ENCODE measurements at places on chromosomes 2 and 18. TPM values are rescaled to one million over a fixed set of nuclear protein-coding genes. Genes with fewer than 3 reads are reported as not detected.

DNA sequence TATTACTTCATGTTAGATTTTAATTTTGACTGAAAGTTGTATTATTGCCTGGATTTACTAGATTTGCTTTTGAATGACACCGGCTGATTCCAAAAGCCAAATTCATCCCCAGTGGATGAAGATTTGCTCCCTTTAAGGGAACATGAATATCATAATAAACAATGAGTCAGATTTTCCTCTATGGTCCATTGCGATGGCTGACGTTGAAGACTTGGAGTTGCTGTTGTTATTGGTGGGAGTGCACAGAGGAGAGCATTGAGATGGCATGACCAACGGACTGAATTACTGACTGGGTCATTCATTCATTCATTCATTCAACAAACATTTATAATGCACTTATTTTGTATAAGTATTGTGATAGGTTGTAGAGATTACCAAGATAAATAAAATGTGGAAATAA lies 33.4 kb upstream of the LYPD1 start:
- no peak for DNase-seq

DNA sequence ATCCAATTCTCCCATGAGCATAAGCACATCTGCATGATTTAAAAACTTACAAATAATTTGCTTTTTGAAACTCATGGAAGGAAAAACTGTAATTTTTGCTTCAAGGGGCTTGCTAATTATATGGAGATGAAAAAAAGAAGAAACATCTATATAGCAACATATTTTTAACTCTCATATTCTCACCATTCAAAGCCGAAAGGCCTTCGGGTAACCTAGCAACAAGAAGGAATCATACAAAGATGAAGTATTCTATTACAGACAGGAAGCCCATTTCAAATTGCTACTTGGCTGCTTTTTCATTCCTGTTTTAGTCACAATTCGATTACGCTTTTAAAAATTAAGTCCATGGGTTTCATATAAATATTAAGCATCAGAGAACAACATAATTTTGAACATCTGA lies 39.2 kb upstream of the RNU4ATAC start:
- no peak for DNase-seq

- DNase-seq: no peak
Observed at GRCh38 chr2:239878686-239879085, 146.5 kb downstream of the NDUFA10 start.

DNA sequence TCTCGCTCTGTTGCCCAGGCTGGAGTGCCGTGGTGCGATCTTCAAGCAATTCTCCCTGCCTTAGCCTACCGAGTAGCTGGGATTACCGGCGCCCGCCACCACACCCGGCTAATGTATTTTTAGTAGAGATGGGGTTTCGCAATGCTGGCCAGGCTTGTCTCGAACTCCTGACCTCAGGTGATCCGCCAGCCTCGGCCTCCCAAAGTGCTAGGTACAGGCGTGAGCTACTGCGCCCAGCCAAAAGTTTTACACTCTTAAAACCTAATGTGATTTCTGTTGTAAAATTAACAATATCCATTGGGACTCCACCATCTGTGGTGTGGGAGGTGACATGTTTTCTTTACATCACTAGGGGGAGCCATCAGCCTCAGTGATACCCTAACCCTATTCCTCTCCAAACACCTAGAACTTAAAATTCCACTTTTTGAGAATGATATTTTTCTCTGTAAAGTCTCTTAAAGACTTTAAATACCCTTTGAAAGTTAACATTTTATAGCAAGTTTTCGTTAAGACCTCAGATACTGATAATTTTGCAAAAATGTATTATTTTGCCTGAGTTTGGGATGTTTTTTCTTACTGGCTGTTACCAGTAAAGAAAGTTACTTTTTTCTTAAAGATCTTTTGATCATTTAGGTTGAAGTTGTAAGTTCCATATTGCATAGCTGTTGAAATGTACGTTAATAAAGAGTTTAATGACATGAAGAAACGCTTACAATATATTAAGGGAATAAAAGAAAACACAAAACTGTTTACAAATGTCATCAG lies 11.6 kb upstream of the EIF2AK2 start:
- no peak for DNase-seq

DNA sequence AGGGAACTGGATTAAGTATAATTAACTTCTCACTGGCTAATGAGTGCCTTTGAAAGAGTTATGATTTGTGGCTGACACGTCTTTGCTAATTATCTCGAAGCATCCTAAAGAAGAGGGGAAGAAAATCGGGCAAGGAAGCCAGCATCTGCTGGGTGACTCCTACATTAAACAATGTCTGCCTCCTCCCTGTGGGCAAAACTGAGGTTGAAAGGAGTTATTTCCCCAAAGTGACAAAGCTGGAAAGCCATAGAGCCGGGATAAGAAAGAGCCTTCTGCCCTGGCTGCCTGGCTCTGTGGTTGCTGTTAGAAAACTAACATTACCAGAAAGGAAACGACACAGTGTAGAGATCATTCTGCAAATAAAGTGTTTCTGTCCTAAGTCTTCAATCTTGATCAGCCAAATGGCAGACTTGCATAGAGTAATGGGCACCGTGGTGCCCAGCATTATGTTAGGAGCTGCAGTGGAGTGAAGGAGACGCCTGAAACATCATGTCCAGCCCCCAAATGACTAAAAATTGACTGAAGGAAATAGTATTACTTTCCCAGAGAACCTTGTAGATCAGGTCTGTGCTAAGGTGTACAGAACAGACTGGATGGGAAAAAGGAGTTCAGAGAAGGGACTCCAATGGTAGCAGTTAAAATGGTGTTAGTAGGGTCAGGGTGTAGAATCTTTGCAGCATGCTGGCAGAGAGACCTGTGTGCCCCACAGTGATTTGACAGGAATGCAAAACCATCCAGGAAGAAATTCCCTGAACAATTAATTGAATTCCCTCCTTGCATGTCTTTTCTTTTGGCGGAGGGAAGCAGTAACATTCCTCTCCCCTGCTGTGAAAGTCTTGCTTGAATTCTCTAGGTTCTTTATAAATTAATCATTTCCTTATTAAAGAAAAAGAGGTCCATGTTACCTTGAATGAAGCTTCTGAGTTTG lies 44.4 kb downstream of the ALPK2 start:
- no peak for DNase-seq

GRCh38 chr2:42249284-42249683 lies 80.1 kb downstream of the EML4 start:
- no peak for DNase-seq

Gene ATOH8
- 11.8 TPM for total RNA-seq

DNA sequence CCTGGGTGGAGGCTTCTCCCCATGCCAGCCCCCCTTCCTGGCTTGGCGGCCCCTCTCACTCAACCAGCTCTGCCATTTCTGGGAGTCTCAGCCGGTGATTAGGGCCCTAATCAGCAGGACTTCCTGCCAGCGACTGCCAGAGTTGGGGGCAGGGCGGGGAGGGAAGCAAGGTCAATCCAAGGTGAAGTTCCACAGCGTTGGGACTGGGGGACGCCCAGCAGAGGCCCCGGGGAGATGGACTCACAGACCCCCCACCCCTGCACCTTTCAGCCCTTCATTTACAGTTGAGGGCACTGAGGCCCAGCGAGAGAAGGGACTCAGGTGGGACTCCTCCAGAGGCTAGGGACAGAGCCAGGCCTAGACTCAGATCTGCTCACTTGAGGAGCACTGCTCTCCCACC lies 65.3 kb downstream of the TNS1 start:
- DNase-seq: peak; percentile 75

DNA sequence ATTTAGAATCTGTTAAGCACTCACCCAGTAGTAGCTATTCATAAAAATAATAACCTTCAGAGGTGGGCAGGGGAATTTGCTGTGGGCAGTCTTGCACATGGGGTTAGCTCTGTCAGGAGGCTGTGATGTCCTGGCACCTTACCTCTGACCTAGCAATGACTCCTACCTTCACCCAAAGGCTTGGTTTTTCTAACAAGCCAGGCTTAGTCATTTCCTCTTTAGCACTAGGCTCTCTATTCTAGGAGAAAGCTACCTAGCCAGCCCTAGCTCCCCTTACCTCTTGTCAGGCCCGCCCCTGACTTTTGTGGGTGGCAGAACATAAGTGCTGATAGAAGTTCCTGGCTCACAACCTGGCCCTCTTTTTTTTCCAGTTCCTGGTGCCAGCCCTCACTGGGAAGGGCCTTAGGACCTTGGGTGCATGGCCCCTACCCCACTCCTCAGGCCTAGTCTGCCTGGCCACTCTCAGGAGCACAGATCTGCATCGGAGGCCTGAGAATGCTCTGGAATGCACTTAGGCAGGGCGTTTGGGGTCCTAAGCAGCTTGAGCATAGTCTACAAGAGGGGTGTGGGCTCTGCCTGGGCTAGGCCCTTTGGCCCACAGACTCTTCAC lies 17.7 kb downstream of the CPLX4 start:
- no peak for DNase-seq

Gene MAP2
- 8.9 TPM for total RNA-seq

GRCh38 chr2:1731963-1732768 lies 12.1 kb downstream of the PXDN start:
- peak; percentile 43 for DNase-seq

GRCh38 chr2:40470822-40471813 lies 19.2 kb upstream of the SLC8A1 start:
- DNase-seq: no peak

GRCh38 chr2:161004379-161004778 lies 155.8 kb upstream of the TANK start:
- no peak for DNase-seq

- DNase-seq: no peak
Observed at GRCh38 chr2:135473567-135473966, 57.5 kb downstream of the ZRANB3 start.
